Activated naive CD8-positive, alpha-beta T cell treated with anti-CD3 and anti-CD28 coated beads for 36 hours (primary cell): ENCODE measurements at places on chromosomes 2 and 18.
A peak's percentile ranks its signal among the peaks of the same experiment; 100 is the strongest.

DNA sequence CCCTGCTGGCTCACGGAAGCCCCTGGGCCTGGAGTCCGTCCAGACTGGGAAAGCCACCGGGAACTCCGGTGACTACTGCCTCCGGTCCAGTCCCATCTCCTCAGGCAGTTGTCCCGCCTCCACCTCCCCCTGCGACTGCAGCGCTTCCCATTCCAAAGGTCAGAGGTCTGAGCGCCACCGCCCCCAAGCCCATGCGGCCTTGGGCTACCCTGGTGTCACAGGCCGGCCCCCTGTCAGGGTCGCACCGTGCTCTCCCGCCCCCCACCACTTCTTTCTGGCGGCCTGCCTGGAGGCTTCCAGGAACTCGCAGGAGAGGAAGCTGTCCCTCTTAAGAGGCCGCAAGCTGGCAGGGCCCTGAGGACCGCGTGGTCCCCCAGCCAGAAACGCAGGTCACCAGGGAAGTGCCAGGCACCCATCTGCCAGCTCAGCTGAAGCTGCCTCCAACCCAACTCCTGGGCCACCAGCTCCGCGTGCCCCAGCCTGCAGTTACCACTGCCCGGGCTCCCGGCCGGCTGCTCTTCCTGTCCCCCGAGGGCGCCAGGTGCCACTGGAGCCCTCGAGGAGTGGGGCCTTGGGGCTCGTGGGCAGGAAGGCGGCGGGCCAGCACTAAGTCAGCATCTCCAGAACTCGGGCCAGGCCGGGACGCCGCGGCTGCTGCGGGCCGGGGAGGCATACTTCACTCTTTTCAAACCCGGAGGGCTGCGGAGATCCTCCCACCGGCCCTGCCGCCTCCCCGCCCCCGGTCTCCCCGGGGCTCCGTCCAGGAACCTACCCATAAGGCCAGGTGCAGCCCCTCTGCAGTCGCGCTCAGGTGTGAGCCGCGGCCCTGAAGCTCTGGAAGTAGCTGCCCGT, 83.3 kb upstream of the POMC start:
- H3K27me3 ChIP-seq = no peaks in the 10 kb centered on the region
- H3K27ac ChIP-seq = peak overlapping the region; percentile 92
- peaks cover 45% of the 10 kb centered on the region for H3K4me1 ChIP-seq

GRCh38 chr2:96913398-96914202, 43.7 kb upstream of the SEMA4C start:
- peak overlapping the region; percentile 65 for H3K4me3 ChIP-seq
- peak overlapping the region; percentile 77 for H3K27ac ChIP-seq
- H3K27me3 ChIP-seq = no peaks in the 10 kb centered on the region
- H3K36me3 ChIP-seq = peaks cover 28% of the 10 kb centered on the region

- H3K4me1 ChIP-seq = peaks cover 4% of the 10 kb centered on the region
- no peak overlapping the region for H3K4me3 ChIP-seq
- no peaks in the 10 kb centered on the region for H3K36me3 ChIP-seq
- H3K27ac ChIP-seq = no peak overlapping the region
- H3K27me3 ChIP-seq = peaks cover 4% of the 10 kb centered on the region
- DNase-seq = no peak
Observed at GRCh38 chr18:24678107-24678506, 217.7 kb downstream of the HRH4 start.

- no peak overlapping the region for H3K27ac ChIP-seq
- peaks cover 8% of the 10 kb centered on the region for H3K27me3 ChIP-seq
- no peak for DNase-seq
Observed at GRCh38 chr2:9995059-9995458, 43.6 kb downstream of the GRHL1 start.

- H3K4me3 ChIP-seq = no peak overlapping the region
- no peaks in the 10 kb centered on the region for H3K36me3 ChIP-seq
- no peaks in the 10 kb centered on the region for H3K27me3 ChIP-seq
- DNase-seq = no peak
- H3K4me1 ChIP-seq = no peaks in the 10 kb centered on the region
Observed at GRCh38 chr18:7317804-7318231, 86.9 kb downstream of the LRRC30 start.

DNA sequence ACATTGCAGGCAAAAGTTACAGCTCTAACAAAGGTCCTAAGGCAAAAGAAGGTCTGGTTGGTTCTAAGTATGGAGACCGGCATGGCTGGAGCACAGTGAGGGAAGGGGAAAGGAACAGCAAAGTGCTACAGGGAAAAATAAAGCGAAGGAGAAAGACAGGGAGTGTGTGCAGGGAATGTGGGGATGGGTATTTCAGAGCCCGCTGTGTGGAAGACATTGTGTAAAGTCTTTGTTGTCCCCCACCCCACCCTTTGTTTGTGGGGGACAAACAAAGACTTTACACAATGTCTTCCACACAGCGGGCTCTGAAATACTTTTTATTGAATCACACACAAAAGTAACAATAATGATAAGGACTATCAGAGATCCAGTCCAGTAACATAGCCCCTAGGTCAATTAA, 28.9 kb upstream of the C2orf15 start:
- H3K27me3 ChIP-seq = no peaks in the 10 kb centered on the region
- H3K4me1 ChIP-seq = no peaks in the 10 kb centered on the region
- no peak overlapping the region for H3K4me3 ChIP-seq

- no peaks in the 10 kb centered on the region for H3K4me1 ChIP-seq
- H3K36me3 ChIP-seq = no peaks in the 10 kb centered on the region
- no peak overlapping the region for H3K4me3 ChIP-seq
- no peak for DNase-seq
Observed at GRCh38 chr2:171602352-171602751, 80.1 kb downstream of the CYBRD1 start.

DNA sequence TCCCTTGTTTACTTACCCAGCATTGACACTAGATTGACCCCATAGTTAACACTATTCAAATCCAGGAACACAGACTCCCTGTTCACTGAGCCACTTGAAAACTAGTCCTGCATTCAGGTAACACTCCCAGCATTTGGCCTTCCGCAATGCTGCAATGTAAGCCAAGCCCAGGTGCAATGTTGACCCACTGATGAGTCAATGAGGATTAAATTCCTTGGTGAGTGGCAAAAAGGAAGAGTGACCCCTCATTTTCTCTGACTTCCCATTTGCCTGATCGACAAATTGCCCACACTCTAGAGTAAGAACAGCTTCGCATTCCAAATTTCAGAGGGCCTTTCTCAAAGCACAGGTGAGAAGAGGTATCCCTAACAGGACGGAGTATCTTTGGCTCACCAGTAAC, 251.9 kb downstream of the FBXO15 start:
- no peaks in the 10 kb centered on the region for H3K36me3 ChIP-seq
- DNase-seq = no peak
- no peak overlapping the region for H3K27ac ChIP-seq
- peaks cover 3% of the 10 kb centered on the region for H3K27me3 ChIP-seq
- H3K4me1 ChIP-seq = no peaks in the 10 kb centered on the region

GRCh38 chr2:4673025-4673489, 969.7 kb downstream of the DCDC2C start:
- H3K27ac ChIP-seq = no peak overlapping the region
- no peak for DNase-seq
- H3K27me3 ChIP-seq = no peaks in the 10 kb centered on the region

- no peak for DNase-seq
- H3K36me3 ChIP-seq = no peaks in the 10 kb centered on the region
- H3K4me3 ChIP-seq = no peak overlapping the region
- H3K4me1 ChIP-seq = peaks cover 34% of the 10 kb centered on the region
Observed at GRCh38 chr2:173153301-173153885, 77.7 kb downstream of the MAP3K20 start.

GRCh38 chr2:123915380-123915779, 109.7 kb upstream of the CNTNAP5 start:
- DNase-seq = no peak
- peaks cover 4% of the 10 kb centered on the region for H3K27me3 ChIP-seq
- no peak overlapping the region for H3K4me3 ChIP-seq
- H3K36me3 ChIP-seq = no peaks in the 10 kb centered on the region
- H3K4me1 ChIP-seq = no peaks in the 10 kb centered on the region
- H3K27ac ChIP-seq = no peak overlapping the region

DNA sequence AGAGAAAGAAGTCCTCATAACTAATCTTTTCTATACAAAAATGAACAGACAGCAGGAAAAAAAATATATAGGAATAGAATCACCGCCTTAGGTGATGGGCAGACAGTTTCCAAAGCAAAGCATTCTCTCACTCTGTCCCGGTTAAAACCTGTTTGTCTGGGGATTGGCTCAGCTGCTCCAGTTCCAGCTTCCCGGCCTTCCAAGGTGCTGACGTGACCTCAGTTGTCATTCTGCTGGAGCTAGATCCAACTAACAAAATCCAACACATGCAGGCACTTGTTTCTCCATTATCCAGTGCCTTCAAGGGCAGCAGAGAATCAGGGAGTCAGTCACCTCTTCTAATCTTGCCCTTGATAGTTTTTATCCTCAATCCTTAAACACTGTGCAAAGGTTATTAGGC, 52.8 kb downstream of the IKZF2 start:
- peaks cover 29% of the 10 kb centered on the region for H3K4me1 ChIP-seq
- no peak for DNase-seq
- H3K36me3 ChIP-seq = peaks cover 2% of the 10 kb centered on the region
- no peak overlapping the region for H3K4me3 ChIP-seq

- H3K27me3 ChIP-seq = no peaks in the 10 kb centered on the region
- no peaks in the 10 kb centered on the region for H3K4me1 ChIP-seq
- no peaks in the 10 kb centered on the region for H3K36me3 ChIP-seq
Observed at GRCh38 chr2:66853585-66853984, 418.7 kb downstream of the MEIS1 start.

GRCh38 chr2:54768772-54769428, 45.4 kb downstream of the EML6 start:
- DNase-seq = no peak
- H3K4me1 ChIP-seq = peaks cover 12% of the 10 kb centered on the region
- H3K4me3 ChIP-seq = no peak overlapping the region
- no peaks in the 10 kb centered on the region for H3K27me3 ChIP-seq

GRCh38 chr2:17426743-17427142, 91.5 kb downstream of the RAD51AP2 start:
- H3K27ac ChIP-seq = no peak overlapping the region
- no peaks in the 10 kb centered on the region for H3K27me3 ChIP-seq
- H3K36me3 ChIP-seq = no peaks in the 10 kb centered on the region
- no peak overlapping the region for H3K4me3 ChIP-seq
- no peak for DNase-seq

- no peak for DNase-seq
- H3K4me3 ChIP-seq = no peak overlapping the region
- H3K27ac ChIP-seq = peak overlapping the region; percentile 61
- peaks cover 4% of the 10 kb centered on the region for H3K36me3 ChIP-seq
Observed at GRCh38 chr2:148538375-148538774, 106.2 kb upstream of the EPC2 start.

DNA sequence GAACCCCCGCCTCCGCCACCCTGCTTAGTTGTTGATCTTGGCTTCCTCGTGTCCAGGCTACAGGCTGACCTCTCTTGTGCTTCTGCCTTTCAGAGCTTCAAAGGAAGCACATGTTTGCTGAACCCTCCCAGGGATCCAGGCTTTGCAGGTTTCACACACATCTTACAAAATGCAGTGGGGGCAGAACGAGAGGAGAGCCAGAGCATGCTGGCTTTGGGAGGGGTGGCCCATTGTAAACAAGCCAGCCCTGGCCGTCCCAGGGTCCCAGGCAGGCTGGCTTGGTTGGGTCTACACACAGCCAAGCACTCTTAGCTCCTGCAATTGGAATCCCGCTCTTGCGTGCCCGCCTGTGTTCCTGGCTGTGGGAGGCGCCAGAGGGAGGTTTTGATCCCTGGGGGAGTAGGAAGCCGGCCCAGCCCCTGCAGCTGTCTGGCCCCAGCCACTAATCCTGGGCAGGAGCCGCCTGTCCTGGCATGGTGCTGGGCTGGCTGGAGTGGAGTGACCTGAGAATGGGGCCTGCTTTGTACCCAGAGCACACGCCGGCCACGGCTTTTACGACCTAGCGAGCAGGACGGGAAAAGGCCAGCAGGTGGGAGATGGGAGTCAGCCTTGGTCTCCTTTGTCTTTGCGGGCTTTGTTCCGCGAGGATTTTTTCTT, 53.9 kb downstream of the SH3BP4 start:
- no peak for DNase-seq
- H3K27ac ChIP-seq = no peak overlapping the region
- no peak overlapping the region for H3K4me3 ChIP-seq
- no peaks in the 10 kb centered on the region for H3K27me3 ChIP-seq

- no peak for DNase-seq
- H3K4me1 ChIP-seq = peaks cover 25% of the 10 kb centered on the region
- H3K36me3 ChIP-seq = peaks cover 3% of the 10 kb centered on the region
- no peak overlapping the region for H3K27ac ChIP-seq
- peaks cover 10% of the 10 kb centered on the region for H3K27me3 ChIP-seq
- H3K4me3 ChIP-seq = no peak overlapping the region
Observed at GRCh38 chr2:55415300-55415699, 4.4 kb downstream of the CCDC88A start.

- H3K4me3 ChIP-seq = no peak overlapping the region
- peaks cover 15% of the 10 kb centered on the region for H3K27me3 ChIP-seq
- H3K27ac ChIP-seq = no peak overlapping the region
- peaks cover 2% of the 10 kb centered on the region for H3K4me1 ChIP-seq
- H3K36me3 ChIP-seq = no peaks in the 10 kb centered on the region
- no peak for DNase-seq
Observed at GRCh38 chr2:231854616-231855125, 68.4 kb downstream of the COPS7B start.

DNA sequence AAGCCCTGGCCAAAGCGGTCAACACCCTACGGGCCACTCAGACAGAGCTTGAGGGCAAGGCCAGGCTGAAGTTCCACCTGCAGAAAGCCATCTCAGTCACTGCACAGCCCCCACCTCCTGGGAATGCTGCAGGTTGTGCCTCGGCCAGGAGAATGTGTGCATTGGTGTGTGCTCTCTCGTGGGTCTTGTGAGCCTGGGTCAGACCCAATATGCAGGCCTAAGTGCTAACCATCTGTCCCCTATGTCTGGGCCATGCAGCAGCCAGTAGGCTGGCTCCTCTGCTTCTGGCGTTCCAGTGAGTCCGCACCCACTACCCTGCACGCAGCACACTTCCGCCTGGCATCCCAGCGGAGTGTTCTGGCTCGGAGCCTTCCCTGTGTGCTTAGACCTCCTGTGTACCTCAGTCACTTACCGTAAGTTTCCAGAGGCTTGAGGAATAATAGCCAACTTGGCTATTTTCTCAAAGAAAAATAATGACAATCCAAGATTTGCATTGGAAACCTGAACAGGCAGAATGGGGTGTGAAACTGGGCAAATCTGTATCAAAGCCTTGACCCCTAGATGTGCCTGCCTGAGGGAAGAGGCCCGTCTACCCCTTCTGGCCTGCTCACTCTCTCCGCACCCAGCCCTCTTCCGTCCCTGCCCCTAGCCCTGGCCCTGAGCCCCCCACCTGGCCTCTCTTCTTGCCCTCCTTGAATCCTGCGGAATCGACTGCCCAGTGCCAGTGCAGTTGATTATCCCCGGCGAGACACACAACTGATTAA, 7.2 kb downstream of the SIX3 start:
- peaks cover 29% of the 10 kb centered on the region for H3K4me1 ChIP-seq
- DNase-seq = no peak
- H3K36me3 ChIP-seq = no peaks in the 10 kb centered on the region

- peaks cover 1% of the 10 kb centered on the region for H3K4me1 ChIP-seq
- no peak overlapping the region for H3K4me3 ChIP-seq
- no peaks in the 10 kb centered on the region for H3K36me3 ChIP-seq
- no peak overlapping the region for H3K27ac ChIP-seq
- no peak for DNase-seq
Observed at GRCh38 chr2:102120701-102121159, 21.8 kb upstream of the IL1R1 start.

GRCh38 chr2:229243890-229244560, 27.1 kb downstream of the PID1 start:
- H3K27me3 ChIP-seq = no peaks in the 10 kb centered on the region
- H3K27ac ChIP-seq = no peak overlapping the region
- H3K4me3 ChIP-seq = no peak overlapping the region
- no peaks in the 10 kb centered on the region for H3K36me3 ChIP-seq

GRCh38 chr2:181872178-181872577, 19.4 kb upstream of the ITPRID2 start:
- H3K36me3 ChIP-seq = no peaks in the 10 kb centered on the region
- no peaks in the 10 kb centered on the region for H3K4me1 ChIP-seq
- no peaks in the 10 kb centered on the region for H3K27me3 ChIP-seq
